ENCODE measurements at places on chromosomes 1 and 21.

GRCh38 chr1:96509951-96510350 is 211.6 kb upstream of the PTBP2 start:
- no peak for DNase-seq

- DNase-seq: no peak
These were observed 105.8 kb downstream of the SMYD2 start for GRCh38 chr1:214386747-214387146.

DNA sequence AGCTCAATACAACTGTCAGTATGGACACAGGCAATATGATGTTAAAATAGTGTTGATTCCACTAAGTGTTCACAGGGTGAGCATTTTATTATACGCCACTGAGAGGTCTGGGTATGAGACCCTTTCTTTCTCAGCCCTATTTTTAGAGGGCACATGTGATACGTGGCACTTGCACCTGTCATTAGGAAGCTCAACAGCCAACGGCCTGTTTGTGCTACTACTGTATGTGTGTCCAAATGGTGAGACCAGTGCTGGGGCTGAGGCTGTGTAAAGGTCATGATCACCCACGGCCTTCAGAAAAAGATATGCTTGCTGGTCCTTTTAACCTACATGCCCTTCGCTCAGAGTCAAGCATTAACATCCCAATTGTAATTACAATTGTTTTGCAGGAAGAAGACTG is 176.2 kb downstream of the DUSP10 start:
- no peak for DNase-seq

DNA sequence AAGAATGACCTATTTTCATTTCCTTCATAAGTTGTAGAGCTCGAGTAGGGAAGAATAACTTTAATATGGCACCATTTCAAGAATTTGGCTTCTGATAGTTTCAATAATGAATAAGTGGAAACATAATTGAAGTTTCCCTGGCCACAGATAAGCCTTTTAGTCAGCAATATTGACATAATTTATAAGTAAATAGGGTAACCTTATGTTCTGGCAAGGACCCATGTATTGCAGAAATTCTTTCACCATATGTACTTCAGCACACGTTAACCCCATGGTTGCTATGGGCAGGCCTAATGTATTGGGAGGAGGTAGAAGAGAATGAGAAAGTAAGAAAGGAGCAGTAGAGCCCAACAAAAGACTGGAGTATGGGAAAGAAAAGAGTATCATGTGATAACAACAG is 25.4 kb downstream of the MDM4 start:
- DNase-seq: no peak

GRCh38 chr1:236282719-236283118 is 961 bp upstream of the ERO1B start:
- no peak for DNase-seq

DNA sequence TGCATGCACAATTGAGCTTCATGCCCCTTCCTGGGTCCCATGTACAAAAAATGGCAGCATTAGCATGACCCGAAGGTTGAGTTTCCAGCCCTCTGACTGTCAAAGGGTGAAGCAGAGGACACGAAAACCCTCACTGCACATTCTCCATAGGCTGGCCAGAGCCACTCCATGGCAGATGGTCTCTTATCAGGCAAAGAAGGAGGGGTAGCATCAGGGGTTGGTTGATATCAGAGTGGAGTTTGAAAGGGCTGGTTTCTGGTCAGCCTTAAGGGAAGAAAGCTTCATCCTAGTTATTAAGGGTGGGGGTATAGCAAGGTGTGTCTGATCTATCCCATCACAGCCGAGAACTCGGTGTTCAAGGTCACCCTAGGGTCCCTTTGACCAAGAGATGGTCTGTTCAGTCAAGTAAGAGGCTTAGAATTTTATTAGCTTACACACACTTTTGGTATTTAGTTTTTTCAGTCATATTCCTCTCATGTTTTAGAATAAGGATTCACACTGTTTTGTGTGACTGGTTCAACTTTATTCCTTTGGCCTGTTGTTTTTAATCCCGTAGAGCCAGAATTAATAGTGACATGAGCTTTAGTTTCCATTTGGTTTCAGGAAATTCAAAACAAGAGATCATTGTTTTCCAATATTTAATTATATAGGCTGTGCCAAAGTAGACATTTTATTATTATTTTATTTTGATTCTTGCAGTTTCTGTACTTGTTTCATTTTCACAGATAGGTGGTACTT is 199.9 kb upstream of the FMN2 start:
- DNase-seq: no peak

DNA sequence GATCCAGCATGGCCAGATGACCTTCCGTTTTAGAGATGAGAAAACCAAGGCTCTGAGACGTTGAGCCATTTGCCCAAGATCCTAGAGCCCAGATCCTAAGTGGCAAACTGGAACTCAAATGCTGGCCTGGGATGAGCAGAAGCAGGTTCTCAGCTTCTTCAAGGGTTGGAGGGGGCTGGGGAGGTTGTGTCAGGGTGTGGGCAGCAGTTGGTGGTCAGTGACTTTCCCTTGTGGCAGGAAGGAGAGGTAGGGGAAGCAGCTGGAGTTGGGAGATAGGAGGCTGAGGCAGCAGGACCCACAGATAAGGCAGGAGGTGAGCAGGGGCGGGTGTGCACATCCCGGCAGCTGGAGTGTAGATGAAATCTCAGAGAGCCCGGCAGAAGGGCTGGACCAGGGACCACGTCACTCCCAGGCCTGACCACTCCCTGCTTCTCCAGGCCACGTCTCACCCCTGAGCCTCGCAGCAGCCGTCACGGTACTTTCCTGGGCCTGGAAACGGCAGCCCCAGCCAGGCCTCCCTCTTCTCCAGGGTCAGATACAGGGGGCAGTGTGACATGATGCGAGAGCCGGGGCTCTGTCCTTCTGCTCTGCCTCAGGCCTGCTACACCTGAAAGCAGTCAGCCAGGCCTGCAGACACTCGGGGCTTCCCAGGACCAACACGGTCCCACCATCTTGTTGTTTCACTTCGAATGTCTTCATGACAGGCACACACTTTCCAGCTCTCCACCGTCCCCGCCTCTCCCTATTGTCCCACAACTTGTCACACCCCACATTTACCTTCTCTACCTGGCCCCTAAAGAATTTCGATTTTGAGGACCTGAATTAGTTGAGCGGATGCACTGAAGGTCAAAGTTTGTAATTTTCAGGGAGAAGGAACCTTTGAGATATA is 11.5 kb upstream of the LAPTM5 start:
- no peak for DNase-seq

DNA sequence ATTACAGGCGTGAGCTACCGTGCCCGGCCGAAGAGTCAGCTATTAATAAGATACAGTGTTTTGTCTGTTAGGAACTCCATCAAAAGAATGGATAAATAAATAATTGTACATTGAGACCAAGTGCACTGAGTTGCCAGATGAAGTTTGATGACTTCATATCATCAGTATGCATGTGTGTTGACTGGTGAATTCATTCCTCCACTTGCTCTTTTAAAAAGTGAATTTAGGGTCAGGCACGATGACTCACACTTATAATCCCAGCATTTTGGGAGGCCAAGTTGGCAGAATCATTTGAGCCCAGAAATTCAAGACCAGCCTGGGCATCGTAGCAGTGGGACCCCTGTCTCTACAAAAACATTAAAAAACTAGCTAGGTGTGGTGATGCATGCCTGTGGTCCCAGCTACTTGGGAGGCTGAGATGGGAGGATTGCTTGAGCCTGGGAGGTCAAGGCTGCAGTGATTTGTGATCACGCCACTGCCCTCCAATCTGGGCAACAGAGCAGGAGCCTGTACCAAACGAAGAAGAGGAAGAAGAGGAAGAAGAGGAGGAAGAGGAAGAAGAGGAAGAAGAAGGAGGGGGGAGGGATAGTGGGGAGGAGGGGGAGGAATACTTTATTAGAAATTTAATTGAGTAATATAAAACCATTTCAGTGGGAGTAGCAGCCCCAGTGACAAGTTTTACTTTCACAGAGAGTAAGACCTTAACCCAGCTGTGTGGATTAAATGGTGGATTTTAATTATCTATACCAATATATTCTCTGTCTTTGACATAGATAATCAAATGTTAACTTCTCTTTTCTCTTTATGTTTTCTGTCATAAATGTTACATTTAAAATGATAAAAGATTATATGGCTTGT is 74.9 kb downstream of the CCDC18 start:
- DNase-seq: no peak

DNA sequence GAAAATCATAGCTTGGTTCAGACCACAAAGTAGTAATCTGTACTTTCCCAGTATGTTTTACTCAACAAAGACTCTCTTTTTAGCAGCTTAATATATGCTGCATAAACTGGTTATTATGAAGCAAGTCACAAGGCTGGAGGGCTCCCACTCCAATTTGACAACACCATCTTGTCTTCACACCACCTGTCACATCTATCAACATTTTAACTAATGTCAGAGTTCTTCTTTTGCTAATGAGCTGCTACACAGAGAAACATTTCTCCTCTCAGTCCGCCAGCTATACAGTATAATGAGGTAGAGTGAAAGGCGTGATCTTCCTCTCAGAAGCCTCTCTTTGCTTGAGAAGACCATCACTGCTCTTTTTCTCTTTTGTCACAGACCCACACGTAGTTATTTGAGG is 230.1 kb downstream of the BARHL2 start:
- no peak for DNase-seq

DNA sequence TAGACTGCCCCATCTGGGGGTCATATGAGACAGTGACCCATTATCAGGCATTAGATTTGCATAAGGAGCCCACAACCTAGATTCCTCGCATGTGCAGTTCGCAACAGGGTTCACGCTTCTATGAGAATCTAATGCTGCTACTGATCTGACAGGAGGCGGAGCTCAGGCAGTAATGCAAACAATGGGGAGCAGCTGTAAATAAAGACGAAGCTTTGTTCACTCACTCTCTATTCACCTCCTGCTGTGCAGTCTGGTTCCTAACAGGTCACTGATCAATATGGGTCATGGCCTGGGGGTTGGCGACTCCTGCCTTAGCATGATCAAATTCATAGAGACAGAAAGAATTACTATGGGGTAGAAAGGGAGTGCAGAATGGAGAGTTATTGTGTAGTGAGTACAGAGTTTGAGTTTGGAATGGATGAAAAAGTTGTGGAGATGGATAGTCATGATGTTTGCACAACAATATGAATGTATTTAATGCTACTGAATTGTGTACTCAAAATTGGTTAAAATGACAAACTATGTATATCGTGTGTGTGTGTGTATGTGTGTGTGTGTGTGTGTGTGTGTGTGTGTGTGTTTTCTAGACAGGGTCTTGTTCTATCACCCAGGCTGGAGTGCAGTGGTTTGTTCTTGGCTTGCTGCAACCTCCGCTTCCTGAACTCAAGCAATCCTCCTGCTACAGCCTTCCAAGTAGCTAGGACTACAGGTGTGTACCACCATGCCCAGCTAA is 42.2 kb downstream of the BTF3L4 start:
- DNase-seq: no peak

GRCh38 chr21:44569861-44570517 is 3.5 kb upstream of the KRTAP10-4 start:
- no peak for DNase-seq

- DNase-seq: no peak
These were observed 1.3 kb downstream of the USF1 start for GRCh38 chr1:161044535-161044907.

- DNase-seq: no peak
These were observed 748.8 kb upstream of the NCAM2 start for GRCh38 chr21:20249401-20249800.

DNA sequence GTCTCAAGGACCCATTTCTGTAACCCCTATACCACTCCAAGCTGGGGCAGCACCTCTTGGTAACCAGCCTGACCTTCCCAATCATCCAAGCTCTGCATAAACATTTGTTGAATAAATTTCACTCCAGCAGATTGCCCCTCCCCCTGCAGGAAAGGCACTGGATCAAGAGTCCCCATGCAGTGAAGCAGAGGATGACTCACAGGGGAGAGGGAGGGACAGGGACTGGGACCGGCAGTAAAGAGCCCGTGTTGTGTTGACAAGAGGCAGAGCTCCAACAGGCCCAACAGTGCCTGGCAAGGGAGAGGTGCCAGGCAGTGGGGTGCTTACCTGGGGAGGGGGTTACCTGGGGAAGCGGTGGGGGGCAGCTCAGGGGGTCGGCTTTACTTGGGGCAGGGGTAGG is 32.3 kb downstream of the SLC9A1 start:
- no peak for DNase-seq

GRCh38 chr1:98766255-98766654 is 104.7 kb downstream of the SNX7 start:
- DNase-seq: no peak

GRCh38 chr1:9653491-9654050 is 2.0 kb downstream of the PIK3CD start:
- DNase-seq: no peak

DNA sequence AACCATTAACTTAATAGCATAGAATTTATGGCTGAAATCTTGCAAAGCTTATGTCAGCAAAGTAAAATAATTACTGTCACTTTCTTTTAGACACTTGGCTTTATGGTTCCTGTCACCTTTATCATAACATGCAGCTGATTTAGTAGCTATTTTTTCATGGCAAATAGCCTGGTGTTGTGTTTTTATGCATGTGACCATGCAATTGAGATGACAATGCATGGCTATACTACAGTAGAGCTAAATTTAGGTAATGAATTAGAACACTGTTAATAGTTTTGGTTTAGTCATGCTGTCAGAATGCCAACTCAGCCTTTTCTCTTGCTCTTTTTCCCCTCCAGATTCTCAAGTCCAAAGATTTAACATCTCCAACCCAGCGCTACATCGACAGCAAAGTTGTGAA is 88.6 kb downstream of the TGFB2 start:
- DNase-seq: no peak

DNA sequence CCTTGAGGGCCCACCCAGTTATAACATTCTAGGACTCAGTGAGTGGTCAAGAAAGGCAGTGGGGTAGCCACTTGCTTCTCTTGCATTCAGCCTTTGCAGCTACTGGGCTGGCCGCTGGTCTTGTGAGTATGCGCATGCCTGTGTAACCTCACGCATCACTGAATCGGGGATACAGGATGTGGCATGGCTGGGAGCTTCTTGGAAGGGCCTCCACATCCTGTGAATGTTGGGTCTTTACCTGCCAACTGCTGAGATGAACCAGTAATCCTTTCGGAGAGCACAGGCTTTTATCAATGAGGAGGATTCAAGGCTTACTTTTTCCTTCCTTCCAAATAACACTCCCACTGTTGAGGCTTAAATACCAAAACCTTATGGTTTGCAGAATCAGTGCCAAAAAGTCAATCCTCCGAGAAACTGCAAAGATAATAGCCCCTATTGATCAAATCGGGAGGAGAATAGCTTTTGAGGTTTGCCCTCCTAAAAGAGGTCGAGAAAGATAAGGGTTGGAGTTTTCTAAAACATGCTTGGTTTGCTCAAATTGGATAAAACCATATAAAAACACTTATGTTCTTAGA is 198.9 kb upstream of the UBE2U start:
- DNase-seq: no peak

- DNase-seq: no peak
These were observed 494.5 kb upstream of the PBX1 start for GRCh38 chr1:164064501-164064900.

- DNase-seq: no peak
These were observed 580 bp downstream of the RBM34 start for GRCh38 chr1:235160383-235160956.

GRCh38 chr1:232581932-232582331 is 48.0 kb downstream of the SIPA1L2 start:
- no peak for DNase-seq

GRCh38 chr1:23422241-23422877 is 2.2 kb downstream of the TCEA3 start:
- DNase-seq: no peak

GRCh38 chr21:15159382-15160020 is 94.7 kb upstream of the NRIP1 start:
- DNase-seq: no peak

GRCh38 chr1:190338829-190339228 is 138.8 kb downstream of the BRINP3 start:
- no peak for DNase-seq
